Activated naive CD4-positive, alpha-beta T cell treated with anti-CD3 and anti-CD28 coated beads for 36 hours (primary cell): ENCODE measurements at places on chromosomes 6 and 20.

- peak within 1 kb of the TSS; percentile 72 for H3K27ac ChIP-seq
- H3K27me3 ChIP-seq: no peaks in the 10 kb centered on the region
- peaks cover 2% of the 10 kb centered on the region for H3K36me3 ChIP-seq
- peaks cover 41% of the 10 kb centered on the region for H3K4me1 ChIP-seq
- DNase-seq: peak; percentile 88
These were observed at the start of gene ENTPD6 for GRCh38 chr20:25195014-25195961. Gene ENTPD6, plus strand, starts transcription at chr20:25195712. Its CDS starts 10,825 bp downstream, at chr20:25206537.

- DNase-seq: peak; percentile 39
- H3K36me3 ChIP-seq: peaks cover 2% of the 10 kb centered on the region
- H3K4me1 ChIP-seq: peaks cover 49% of the 10 kb centered on the region
- H3K27ac ChIP-seq: peak overlapping the region; percentile 50
These were observed 662 bp downstream of the ENTPD6 start for GRCh38 chr20:25195962-25196785.

DNA sequence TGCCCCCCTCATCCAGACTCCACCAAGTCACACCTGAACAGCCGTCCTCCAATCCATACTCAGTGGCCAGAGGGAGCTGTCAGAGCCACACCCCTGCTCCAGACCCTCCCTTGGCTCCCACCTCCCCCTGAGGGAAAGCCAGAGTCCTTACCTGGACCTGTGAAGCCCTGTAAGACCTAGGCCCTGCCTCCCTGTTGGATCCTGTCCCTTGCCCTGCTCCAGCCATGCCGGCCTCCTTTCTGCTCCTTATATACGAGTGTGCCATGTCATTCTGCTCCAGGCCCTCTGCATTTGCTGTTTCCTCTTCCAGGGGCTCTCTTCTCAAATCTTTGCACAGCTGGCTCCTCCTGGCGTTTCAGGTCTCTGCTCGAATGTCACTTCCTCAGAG, 100.3 kb upstream of the MYL9 start:
- H3K36me3 ChIP-seq: no peaks in the 10 kb centered on the region
- no peak overlapping the region for H3K27ac ChIP-seq
- peaks cover 2% of the 10 kb centered on the region for H3K4me1 ChIP-seq
- no peak for DNase-seq
- H3K27me3 ChIP-seq: no peaks in the 10 kb centered on the region

DNA sequence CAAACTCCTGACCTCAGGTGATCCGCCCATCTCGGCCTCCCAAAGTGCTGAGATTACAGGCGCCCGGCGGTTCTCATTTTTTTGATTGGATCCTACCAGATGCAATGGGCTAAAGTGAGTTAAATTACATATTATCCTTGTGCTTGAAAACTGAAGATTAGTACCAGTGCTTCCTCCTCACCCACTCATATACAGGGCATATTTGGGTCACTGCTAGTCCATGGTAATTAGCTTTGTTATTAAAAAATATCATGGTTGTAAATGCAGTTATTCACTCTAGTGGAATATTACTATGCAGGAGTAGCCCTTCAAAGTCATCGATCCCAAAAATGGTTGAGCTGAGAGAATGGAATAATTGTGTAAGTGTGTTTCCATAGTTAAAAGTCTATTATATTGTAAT, 26.5 kb downstream of the ZNF292 start:
- H3K4me1 ChIP-seq: peaks cover 80% of the 10 kb centered on the region
- no peak overlapping the region for H3K4me3 ChIP-seq

GRCh38 chr6:139882234-139882633, 507.8 kb upstream of the CITED2 start:
- no peak overlapping the region for H3K27ac ChIP-seq
- no peak for DNase-seq
- no peaks in the 10 kb centered on the region for H3K27me3 ChIP-seq
- H3K4me1 ChIP-seq: peaks cover 4% of the 10 kb centered on the region

- no peak overlapping the region for H3K4me3 ChIP-seq
- H3K27me3 ChIP-seq: no peaks in the 10 kb centered on the region
- H3K4me1 ChIP-seq: peaks cover 2% of the 10 kb centered on the region
- no peak overlapping the region for H3K27ac ChIP-seq
These were observed 27.3 kb downstream of the RRBP1 start for GRCh38 chr20:17654649-17655285.

DNA sequence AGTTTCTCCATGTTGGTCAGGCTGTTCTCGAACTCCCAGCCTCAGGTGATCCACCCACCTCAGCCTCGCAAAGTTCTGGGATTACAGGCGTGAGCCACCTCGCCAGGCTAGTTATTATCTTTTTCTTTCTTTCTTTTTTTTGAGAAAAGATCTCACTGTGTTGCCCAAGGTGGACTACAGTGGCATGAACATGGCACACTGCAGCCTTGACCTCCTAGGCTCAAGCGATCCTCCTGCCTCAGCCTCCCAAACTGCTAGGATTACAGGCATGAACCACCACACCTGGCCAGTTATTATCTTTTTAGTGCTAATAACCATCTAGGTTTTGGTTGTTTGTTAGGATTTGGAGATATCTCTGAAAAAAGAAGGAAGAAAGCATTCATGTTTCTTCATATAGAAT, 35.8 kb upstream of the ZNF217 start:
- no peaks in the 10 kb centered on the region for H3K27me3 ChIP-seq
- H3K4me3 ChIP-seq: no peak overlapping the region
- DNase-seq: no peak
- H3K4me1 ChIP-seq: peaks cover 9% of the 10 kb centered on the region
- H3K27ac ChIP-seq: no peak overlapping the region
- no peaks in the 10 kb centered on the region for H3K36me3 ChIP-seq

- no peaks in the 10 kb centered on the region for H3K4me1 ChIP-seq
- H3K27me3 ChIP-seq: no peaks in the 10 kb centered on the region
- no peak overlapping the region for H3K4me3 ChIP-seq
- H3K36me3 ChIP-seq: no peaks in the 10 kb centered on the region
These were observed 90.5 kb upstream of the THBS2 start for GRCh38 chr6:169343886-169344749.

DNA sequence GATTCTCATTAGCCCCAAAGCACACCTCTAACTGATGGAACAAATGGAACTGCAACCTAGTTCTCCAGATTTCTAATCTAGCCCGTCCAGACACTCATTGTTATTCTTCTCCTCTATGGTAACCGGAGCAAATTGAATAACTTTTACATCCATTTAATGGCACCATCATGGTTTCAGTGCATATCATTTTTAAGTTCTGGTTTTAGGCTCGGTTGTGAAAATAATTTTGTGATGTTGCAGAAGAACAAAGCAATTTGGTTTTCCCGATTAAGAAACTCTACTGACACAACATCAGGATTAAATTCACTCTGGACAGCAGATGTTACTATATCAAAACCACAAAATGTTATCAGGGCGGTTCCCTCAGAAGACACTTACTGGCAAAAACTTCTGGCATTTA, 42.5 kb upstream of the HBS1L start:
- no peak overlapping the region for H3K4me3 ChIP-seq
- DNase-seq: no peak
- peaks cover 47% of the 10 kb centered on the region for H3K4me1 ChIP-seq
- no peaks in the 10 kb centered on the region for H3K27me3 ChIP-seq

DNA sequence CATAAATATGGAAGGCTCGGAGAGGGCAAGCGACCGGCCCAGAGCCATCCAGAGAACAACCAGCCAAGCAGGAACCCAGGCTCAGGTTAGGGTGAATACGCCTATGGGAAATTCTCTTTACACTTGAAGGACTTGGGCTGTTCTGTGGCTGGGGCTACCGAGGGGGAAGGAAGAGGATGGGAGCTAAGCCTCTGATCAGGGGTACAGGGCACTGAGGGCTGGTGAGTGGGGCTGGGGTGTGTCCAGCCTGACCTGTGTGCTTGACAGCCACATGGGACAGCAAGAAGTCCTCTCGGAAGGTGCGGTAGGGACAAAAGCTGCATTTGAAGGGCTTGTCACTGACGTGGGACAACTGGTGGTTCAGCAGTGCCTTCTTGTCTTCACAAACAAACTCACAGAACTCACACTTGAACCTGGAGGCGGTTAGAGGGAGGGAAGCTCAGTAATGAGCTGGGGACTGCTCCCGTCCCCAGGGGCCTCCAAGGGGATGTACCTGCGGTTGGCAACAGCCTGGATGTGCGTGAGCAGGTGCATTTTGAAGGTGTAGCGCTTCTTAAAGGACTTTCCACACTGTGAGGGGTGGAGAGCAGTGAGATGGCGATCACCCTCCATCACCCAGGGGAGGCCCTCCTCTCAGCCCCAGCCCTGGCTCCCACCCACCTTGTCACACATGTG, 11.9 kb downstream of the ZNF335 start:
- H3K4me3 ChIP-seq: no peak overlapping the region
- H3K4me1 ChIP-seq: no peaks in the 10 kb centered on the region
- H3K27me3 ChIP-seq: no peaks in the 10 kb centered on the region
- no peak for DNase-seq
- H3K36me3 ChIP-seq: peaks cover 35% of the 10 kb centered on the region

DNA sequence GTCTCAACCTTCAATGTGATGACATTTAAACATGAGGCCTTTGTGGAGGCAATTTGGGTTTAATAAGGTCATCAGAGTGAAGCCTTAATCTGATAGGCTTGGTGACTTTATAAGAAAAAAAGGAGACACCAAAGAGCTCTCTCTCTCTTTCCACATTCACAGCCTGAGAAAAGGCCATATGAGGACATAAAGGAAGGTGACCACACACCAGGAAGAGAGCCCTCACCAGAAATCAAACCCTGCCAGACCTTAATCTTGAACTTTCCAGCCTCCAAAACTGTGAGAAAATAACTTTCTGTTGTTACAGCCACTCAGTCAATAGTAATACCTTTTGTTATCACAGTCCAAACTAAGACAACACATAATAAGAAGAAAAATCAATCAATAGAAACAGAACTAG, 47.7 kb downstream of the COL12A1 start:
- H3K27ac ChIP-seq: no peak overlapping the region
- DNase-seq: no peak
- no peaks in the 10 kb centered on the region for H3K36me3 ChIP-seq
- no peak overlapping the region for H3K4me3 ChIP-seq
- H3K27me3 ChIP-seq: peaks cover 12% of the 10 kb centered on the region

DNA sequence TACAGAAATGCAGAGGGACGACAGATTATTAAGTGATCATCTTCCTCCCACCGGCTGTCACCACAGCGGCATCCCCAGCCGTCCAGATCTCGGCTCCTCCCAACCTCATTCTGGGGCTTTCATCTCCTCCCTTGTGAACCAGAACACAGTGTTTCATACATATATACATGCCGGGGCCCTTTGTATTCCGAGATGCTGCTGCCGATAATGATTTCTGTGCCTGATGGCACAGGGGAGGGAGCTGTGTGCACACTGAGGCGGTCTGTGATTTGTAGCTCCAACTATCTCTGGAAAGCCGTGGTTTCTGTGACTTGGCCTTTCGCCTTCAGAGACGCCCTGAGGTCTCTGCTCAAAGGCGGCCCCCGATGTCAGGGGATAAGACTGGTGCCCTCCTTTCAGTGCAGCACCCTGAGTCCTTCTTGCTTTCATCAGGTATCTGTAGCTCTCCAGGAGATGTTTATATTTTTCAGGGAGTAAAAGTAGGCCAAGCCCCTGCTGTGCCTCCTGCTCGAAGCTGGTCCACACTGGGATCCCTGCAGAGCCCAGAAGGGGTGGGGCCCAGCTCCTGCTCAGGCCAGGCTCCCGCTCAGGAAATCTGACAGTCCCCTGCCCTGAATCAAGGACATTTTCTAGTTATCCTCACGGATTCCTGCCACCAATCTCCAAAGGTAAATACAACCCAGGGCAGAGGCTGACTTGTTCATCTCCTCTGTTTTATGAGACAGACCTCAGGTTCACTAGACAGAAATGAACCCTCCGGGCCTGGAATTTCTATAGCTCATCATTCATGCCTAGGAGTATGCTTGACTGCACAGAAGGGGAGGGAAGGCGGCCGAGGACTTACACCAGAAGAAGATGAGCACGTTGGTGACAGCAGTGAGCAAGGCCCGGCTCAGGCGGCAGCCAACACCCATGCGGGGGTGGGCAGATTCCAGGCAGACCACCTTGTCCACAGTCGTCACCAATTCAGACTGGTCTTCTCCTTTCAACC, 11.2 kb downstream of the LEMD2 start:
- no peak overlapping the region for H3K27ac ChIP-seq
- no peak for DNase-seq
- peaks cover 46% of the 10 kb centered on the region for H3K36me3 ChIP-seq
- H3K27me3 ChIP-seq: no peaks in the 10 kb centered on the region

- H3K27me3 ChIP-seq: peaks cover 1% of the 10 kb centered on the region
- no peak overlapping the region for H3K4me3 ChIP-seq
- no peaks in the 10 kb centered on the region for H3K4me1 ChIP-seq
- no peak for DNase-seq
- no peaks in the 10 kb centered on the region for H3K36me3 ChIP-seq
- H3K27ac ChIP-seq: no peak overlapping the region
These were observed 40.5 kb upstream of the RAB32 start for GRCh38 chr6:146503096-146503495.

- H3K36me3 ChIP-seq: no peaks in the 10 kb centered on the region
- peaks cover 1% of the 10 kb centered on the region for H3K4me1 ChIP-seq
- peaks cover 2% of the 10 kb centered on the region for H3K27me3 ChIP-seq
- H3K4me3 ChIP-seq: no peak overlapping the region
- no peak for DNase-seq
These were observed 3.7 kb upstream of the TXNDC5 start for GRCh38 chr6:7914311-7914710.

DNA sequence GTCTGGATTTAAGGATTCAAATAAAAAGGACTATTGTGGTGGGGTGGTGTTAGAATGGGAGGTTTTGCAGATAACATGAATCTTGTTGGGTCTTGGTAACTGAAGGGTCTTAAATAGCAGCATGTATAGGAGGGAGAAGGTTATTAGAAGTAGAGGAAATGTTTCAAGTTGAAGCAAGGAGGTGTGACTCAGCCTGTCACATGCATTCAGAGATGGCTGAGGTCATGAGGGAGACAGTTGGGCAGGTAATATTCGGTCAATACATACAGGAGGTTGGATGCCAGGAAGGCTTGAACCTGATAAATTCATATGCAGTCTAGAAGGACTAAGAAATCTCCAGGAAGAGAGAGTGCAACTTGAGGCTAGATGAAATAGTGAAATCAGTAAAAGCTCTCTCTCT, 6.1 kb downstream of the KLHL31 start:
- H3K27me3 ChIP-seq: peaks cover 4% of the 10 kb centered on the region
- no peaks in the 10 kb centered on the region for H3K36me3 ChIP-seq
- DNase-seq: no peak
- no peak overlapping the region for H3K4me3 ChIP-seq

- H3K27me3 ChIP-seq: no peaks in the 10 kb centered on the region
- H3K4me1 ChIP-seq: peaks cover 9% of the 10 kb centered on the region
- DNase-seq: no peak
- H3K36me3 ChIP-seq: peaks cover 42% of the 10 kb centered on the region
- H3K4me3 ChIP-seq: no peak overlapping the region
These were observed 66.9 kb downstream of the IGF2R start for GRCh38 chr6:160035693-160036330.

DNA sequence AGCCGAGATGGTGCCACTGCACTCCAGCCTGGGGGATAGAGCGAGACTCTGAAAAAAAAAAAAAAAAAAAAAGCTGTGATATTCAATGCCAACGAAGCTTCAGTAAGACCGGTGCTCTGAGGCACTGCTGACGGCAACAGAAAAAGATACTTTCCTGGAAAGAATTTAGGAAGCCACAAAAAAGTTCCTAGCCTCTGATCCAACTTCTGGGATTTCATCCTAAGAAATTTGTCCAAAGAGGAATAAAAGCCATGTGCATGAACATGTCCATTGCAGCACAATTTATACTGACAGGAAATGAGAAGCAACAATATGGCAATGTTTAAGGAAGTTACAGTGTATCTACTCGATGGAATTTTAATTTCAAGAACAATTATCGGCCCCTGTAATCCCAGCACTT, 24.5 kb upstream of the CARMIL1 start:
- no peaks in the 10 kb centered on the region for H3K36me3 ChIP-seq
- no peak overlapping the region for H3K4me3 ChIP-seq
- H3K4me1 ChIP-seq: peaks cover 12% of the 10 kb centered on the region
- H3K27ac ChIP-seq: no peak overlapping the region
- H3K27me3 ChIP-seq: no peaks in the 10 kb centered on the region
- DNase-seq: no peak

GRCh38 chr6:158708239-158708638, 58.4 kb downstream of the SYTL3 start:
- DNase-seq: no peak
- H3K27me3 ChIP-seq: no peaks in the 10 kb centered on the region
- H3K36me3 ChIP-seq: peaks cover 30% of the 10 kb centered on the region
